Osteocyte (in vitro differentiated cells): ENCODE measurements at places on chromosomes 2 and 18. TPM values are rescaled to one million over a fixed set of nuclear protein-coding genes. Genes with fewer than 3 reads are reported as not detected.

DNA sequence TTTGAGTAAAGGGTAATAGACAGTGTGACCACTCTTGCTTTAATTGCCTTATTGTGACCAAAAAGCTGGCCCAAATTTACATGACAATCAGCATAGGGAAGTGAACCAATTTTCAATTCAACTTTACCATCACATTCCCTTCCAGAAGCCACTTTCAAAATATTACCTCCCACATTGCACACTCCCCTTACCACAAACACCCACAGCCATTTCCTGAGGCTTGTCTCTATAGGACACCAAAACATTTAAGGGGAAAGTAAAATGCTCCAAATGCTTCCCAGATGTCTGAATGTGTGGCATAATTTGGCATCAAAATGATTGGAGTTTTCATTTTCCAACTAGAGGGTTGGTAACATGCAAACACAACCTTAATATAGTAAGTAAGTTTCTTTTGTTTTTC, 616.1 kb downstream of the SLC4A3 start:
- no peaks in the 10 kb centered on the region for H3K36me3 ChIP-seq
- DNase-seq = no peak
- no peak overlapping the region for H3K4me3 ChIP-seq
- peaks cover 24% of the 10 kb centered on the region for H3K4me1 ChIP-seq

The FAM210A gene
- total RNA-seq = 12.5 and 13.8 TPM in 2 replicates

- peak overlapping the region; percentile 52 for H3K27ac ChIP-seq
- H3K4me1 ChIP-seq = peaks cover 13% of the 10 kb centered on the region
- no peak overlapping the region for H3K4me3 ChIP-seq
- no peaks in the 10 kb centered on the region for H3K27me3 ChIP-seq
- no peak for DNase-seq
These were observed 19.1 kb downstream of the C1D start for GRCh38 chr2:68043695-68044094.

DNA sequence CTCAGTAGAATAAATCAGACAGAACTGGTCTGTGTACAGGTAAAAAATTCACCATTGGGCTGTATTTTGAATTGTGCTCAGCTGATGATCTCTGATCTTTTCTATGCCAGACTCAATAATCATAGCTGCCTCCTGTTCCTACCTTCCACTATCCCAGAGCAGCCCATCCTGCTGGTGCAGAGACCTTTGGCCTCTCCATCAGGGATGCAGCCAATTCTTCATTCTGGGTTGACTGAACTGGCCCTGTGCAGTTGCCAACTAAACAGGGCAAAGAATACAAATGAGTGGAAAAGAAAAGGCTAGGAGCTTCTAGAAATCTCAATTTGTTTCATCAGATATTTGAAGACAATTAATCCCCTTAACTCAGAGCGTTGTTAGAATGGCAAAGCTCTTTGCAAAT, 1781.3 kb upstream of the CELF4 start:
- H3K4me1 ChIP-seq = peaks cover 5% of the 10 kb centered on the region
- DNase-seq = no peak
- H3K27me3 ChIP-seq = no peaks in the 10 kb centered on the region
- H3K27ac ChIP-seq = no peak overlapping the region

GRCh38 chr2:207328944-207329386, 163.2 kb upstream of the KLF7 start:
- no peak for DNase-seq
- no peaks in the 10 kb centered on the region for H3K27me3 ChIP-seq
